ENCODE measurements at places on chromosomes 16 and 17. TPM values are rescaled to one million over a fixed set of nuclear protein-coding genes. Genes with fewer than 3 reads are reported as not detected.

The TPSB2 gene
- total RNA-seq: not detected

The JPH3 gene
- total RNA-seq: 1.9 TPM

The NPIPA2 gene
- total RNA-seq: 1.1 TPM

The GRIN2A gene
- total RNA-seq: 0.02 TPM

The COQ9 gene
- total RNA-seq: 45.6 TPM

The MKS1 gene
- 10.3 TPM for total RNA-seq

The KREMEN2 gene
- total RNA-seq: 1.3 TPM

The ABCC12 gene
- total RNA-seq: 0.03 TPM

The HEXD gene
- 12.8 TPM for total RNA-seq

The CARD14 gene
- 0.30 TPM for total RNA-seq

The PIK3R5 gene
- total RNA-seq: not detected

The SEPTIN12 gene
- not detected for total RNA-seq

Measured in A549 treated with GW870086 at 1 μM for 4 hours (cell line).